WTC11 (cell line): ENCODE measurements at places on chromosomes 1 and 21.

DNA sequence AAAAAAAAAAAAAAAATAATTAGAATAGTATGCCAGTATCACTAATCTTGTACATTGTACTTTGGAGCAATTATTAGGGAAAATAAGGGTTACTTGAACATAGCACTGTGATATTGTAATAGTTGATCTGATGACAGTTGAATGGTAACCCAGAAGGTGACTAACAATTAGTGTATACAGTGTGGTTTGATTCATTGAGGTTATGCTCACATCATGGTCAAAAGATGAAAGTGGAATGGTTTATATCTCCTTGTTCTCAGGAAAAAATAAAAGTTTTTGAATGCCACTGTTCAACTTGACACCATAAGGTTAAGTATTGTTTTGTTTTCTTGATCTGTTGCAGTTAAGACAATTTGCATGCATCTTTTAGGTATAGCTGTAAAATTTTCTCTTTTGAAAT lies 87.0 kb downstream of the GPR52 start:
- no peak for DNase-seq

DNA sequence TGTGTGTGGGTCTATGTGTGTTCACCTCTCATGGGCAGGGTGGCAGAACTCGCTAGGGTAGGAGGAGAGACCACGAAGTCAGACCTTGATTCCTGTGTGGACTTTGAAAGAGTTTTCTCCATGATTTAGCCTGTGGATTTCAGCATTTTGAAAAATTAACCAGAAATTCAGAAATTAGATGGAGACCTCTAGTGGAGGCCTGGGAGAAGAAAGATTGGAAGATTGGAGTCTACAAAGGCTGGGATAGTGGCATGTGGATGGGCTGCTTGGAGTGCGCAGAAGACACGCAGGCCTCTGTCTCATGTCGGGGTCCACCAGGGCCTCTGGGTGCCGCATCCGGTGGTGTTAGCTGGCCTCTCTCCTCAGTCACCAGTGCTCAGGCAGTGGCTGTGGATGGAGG lies 18.9 kb upstream of the IGSF5 start:
- DNase-seq = no peak

GRCh38 chr1:228225740-228226139 lies 17.9 kb downstream of the OBSCN start:
- DNase-seq = no peak

DNA sequence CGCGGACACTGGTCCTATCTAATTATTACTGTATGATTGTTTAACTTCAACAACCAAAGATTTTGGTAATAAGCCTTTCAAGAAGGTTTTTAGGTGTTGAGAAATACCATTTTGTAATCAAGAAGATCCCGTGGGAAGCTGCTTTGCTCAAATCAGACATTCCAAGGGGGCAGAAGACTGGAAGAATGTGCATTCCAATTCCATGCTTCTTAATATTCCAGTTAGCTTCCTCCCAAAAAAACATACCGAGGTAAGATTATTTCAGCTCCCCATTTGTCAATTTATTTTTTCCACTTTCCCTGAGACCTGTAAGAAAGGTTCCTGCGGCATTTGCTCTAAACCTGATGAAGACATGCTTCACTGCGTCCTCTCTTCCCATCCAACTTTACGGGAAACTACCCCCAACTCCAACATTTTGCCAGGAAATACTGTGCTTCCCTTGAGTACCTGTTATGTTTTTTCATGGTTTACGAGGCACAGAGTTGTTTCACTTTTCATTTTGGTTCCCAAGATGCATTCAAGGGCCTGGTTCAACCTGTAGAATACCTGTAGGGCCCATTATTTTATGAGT lies 4.1 kb downstream of the CNN3 start:
- DNase-seq = no peak

- peak; percentile 50 for DNase-seq
Observed at GRCh38 chr1:39105841-39106765, 80.0 kb downstream of the NDUFS5 start.

GRCh38 chr1:150150133-150151021 lies 661 bp downstream of the PLEKHO1 start:
- DNase-seq = peak; percentile 57

GRCh38 chr21:42698733-42699132 lies 45.3 kb downstream of the PDE9A start:
- DNase-seq = no peak

DNA sequence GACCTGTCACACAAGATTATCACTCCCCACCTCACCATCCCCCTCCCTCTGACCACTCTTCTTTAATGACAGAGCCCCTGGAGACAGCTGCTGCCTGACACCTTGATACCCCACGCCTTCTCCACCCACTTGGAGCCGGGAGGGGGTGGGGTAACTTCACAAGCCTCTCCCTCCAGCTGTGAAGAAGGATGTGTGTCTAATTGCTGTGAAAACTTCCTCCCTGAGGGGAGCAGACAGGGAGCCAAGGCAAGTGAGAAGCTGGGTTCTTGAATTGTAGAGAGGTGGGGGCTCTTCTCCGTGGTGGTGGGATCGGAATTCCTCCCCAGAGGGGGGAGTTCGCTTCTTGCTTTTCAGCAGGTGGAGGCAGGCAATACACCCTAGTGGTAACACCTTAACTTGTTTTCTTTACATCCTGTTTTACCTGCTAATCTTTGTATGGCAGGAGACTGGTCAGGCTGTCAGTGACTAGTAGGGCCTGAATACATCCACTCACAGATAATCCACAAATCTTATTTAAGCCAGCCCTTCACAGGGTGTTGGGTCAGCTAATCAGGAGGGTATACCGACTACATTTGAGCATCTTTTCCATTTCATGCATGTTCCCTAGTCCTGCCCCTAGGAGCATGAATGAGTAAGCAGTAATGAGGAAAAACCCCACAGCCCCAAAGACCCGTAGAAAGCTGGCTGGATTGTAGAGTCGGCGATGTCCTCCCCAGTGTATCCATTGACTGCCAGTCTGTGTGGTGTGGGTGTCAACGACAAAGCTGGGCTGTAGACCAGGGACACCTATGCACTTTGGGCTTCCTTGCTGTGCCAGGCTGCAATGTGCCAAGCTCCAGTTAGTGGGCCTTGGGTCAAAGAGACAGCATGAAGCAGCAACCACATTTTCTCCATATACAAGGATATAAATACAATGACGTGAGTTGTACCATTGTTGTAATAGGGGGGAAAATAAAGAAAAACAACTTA lies 57.3 kb downstream of the NFASC start:
- peak; percentile 40 for DNase-seq

DNA sequence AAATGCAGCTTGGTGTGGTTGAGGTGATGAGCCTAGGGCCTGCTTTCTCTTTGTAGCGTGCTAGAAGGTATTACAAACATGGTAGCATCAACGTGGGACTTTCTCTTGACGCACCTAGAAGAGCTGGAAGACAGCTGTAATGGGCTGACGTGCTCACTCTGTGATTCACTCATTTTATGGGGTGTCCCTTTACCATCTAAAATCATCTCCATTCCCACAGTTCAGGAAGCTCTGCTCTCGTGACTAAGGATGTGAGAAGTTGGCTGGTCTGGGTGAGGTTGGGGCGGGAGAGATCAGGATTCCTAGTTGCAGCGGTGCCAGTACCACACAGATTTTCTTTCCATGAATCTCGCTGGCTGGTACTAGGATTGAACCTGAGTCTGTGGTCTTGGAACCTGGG lies 4.2 kb downstream of the HTR6 start:
- no peak for DNase-seq

DNA sequence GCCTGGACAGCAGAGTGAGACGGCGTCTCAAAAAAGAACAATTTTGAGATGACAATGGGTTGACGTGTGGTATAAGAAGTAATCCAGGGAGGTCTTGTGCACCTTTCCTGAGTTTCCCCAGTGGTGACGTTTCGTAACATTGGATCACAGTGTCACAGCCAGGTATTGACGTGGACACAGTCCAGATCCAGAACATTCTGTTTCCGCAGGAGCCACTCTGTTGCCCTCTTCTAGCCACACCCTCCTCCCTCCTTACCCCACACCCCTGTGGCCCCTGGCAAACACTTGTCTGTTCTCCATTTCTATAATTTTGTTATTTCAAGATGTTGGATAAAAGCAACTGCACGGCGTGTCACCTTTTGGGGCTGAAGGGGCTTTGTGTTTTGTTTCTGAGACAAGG lies 6.5 kb upstream of the TRAPPC10 start:
- DNase-seq = no peak

- no peak for DNase-seq
Observed at GRCh38 chr1:44932151-44932550, 54.2 kb downstream of the EIF2B3 start.
